ENCODE measurements at places on chromosomes 7 and 10. TPM values are rescaled to one million over a fixed set of nuclear protein-coding genes. Genes with fewer than 3 reads are reported as not detected.

Gene SUN3
- total RNA-seq: not detected

- DNase-seq: peak; percentile 80
These were observed 36.3 kb upstream of the PDK4 start for GRCh38 chr7:95632609-95633008.

Gene LRMDA
- total RNA-seq: 8.0 TPM

- DNase-seq: peak; percentile 26
These were observed 6.6 kb downstream of the BBIP1 start for GRCh38 chr10:110912374-110912773.

DNA sequence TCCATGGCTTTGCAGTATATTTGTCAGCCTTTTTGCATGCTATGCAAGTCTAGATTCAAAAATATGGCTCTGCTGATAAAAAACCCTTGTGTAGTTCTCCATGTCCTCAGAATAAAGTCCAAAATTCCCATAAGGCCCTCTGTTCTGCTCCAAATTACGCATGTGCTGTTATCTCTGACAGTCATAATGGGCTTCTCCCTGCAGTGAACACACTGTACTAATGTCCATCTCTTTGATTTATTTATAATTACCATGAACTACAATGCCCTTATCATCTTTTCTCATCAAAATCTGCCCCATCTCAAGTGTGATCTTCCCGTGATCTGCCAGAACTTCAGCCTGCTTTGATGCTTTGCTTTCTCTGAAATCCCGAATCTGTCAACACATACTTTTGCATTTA is 87.7 kb downstream of the TSPAN12 start:
- DNase-seq: no peak

Gene WDR91
- total RNA-seq: 3.0 TPM

GRCh38 chr10:26112532-26112931 is 104.0 kb upstream of the GAD2 start:
- DNase-seq: no peak

GRCh38 chr10:128491686-128492085 is 365.5 kb upstream of the MKI67 start:
- no peak for DNase-seq

- no peak for DNase-seq
These were observed 250.3 kb downstream of the TCERG1L start for GRCh38 chr10:131061216-131061615.

Gene AGMO
- total RNA-seq: not detected

- DNase-seq: peak; percentile 38
These were observed 78.4 kb downstream of the CUL2 start for GRCh38 chr10:35011771-35012191.

DNA sequence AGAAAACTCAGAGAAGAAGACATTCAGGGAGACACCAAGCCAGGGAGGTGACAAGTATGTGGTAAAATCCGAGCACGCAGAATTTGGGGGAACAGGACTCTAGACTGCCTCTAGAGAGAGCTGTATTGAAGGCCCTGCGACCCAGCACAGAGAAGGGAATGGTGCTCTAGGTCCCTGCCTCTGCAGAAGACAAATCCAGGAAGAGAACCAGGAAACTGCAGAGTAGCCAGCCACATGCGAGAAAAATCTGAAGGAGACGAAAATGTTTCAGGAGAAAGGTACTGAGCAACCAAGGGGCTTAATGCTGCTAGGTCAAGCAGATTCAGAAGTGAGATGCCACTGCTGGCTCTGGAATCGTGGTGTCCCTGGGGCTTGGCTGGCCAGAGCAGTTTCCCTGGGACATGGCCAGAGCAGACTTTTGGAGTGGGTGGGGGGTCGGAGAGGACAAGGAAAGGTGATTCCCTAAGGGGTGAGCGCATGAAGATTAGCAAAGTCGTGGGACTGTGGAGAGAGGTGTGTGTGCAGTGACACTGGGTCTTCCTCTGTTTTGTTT is 158.0 kb upstream of the KLF6 start:
- no peak for DNase-seq

GRCh38 chr10:16583382-16583781 is 61.7 kb upstream of the C1QL3 start:
- DNase-seq: no peak

Gene TRIM56
- 11.9 TPM for total RNA-seq

Gene PON1
- not detected for total RNA-seq

GRCh38 chr10:130935128-130935439 is 376.4 kb downstream of the TCERG1L start:
- DNase-seq: no peak

- DNase-seq: peak; percentile 12
These were observed 21.7 kb downstream of the RAB18 start for GRCh38 chr10:27525819-27526218.
